Stimulated activated CD8-positive, alpha-beta memory T cell treated with anti-CD3 and anti-CD28 coated beads, Interleukin-15, amount 100 ng/mL, for 4 hours (primary cell): ENCODE measurements at places on chromosomes 13 and 19.

GRCh38 chr19:15631817-15632216 lies 8.9 kb upstream of the CYP4F3 start:
- DNase-seq = no peak

DNA sequence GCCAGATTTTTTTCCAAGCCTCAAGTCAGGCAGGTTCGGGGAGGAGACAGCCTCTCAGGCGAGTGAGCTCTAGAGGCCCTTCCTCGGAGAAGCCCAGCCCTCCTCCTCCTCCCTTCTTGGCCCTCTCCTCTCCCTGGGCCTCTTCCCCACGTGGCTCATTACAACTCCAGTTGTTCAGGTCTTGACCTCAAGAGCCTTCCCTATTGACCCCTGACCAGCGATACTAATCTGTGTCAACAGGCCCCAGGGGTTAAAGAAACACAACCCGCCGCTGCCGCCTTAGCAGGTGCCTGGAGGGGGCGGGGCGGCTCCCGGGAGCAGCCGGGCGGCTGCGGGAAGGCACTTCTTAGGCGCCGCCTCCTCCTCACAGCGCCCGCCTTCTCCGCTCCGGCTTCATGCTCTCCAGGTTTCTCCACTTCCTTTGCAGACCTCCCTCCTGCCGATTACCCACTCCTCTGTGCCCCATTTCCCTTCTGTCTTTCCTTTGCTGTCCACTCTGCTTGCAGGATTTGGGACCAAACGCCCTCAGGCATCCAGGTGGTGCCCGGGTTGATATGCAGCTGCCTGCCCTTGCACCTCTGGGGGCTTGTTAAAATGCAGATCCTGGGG lies 51.0 kb downstream of the LYL1 start:
- DNase-seq = no peak

DNA sequence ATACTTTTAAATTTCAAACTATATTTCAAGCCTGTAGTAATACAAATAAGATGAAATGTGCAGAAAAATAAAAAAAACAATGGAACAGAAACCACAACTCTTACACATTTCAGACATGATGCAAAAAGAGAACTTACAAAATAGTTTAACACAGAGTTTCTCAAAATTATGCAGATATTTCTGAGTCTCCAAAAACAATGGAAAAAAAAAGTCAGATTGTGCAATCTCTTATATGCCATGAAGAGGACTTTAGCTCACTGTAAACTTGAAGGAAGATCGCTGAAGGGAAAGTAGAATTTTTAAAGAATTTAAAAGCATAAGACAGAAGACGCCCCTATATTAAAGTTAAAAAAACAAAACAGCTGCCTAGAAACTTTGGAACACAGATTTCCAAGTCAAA lies 20.4 kb downstream of the ZNF708 start:
- no peak for DNase-seq

DNA sequence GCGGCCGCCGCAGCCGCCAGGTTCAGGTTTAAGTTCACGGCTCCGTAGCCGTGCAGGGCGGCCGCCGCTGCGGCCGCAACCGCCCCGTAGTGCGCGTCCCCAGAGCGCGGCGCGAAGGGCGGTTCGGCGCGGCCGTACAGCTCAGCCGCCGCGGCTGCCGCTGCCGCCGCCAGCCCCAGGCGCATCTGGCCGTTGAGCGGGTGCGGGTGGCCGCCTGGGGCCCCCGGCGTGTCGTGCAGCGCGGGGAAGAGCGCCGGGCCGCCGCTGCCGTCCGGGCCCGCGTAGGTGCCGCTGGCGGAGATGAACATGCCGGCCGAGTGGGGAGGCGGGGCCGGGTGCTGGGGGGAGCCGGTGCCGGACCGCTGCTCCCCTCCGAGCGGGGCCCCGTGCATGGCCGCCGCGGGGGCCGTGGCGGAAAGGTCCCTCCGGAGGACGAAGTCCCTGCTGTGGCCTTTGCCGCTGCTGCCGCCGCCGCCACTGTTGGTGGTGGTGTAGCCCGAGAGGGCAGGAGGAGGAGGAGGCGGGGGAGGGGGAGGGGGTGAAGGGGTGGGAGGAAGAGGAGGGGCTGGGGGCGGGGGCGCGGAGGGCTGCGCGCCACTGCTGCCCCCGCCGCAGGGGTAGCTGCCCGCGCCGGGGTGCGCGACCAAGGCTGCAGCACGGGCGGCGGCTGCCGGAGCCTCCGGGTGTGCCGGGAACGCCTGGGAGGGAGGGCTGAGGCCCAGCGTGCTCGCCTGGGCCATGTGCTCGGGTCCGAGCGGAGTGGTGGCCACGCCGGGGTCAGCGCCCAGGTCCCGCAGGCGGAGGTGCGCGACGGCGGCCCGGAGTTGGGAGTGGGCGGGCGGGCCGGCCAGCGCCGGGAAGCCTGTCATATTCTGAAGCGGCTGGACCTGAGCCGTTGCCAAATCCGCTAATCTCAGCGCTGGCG lies 654 bp downstream of the ZIC5 start:
- no peak for DNase-seq

GRCh38 chr13:75946536-75947284 lies 310.6 kb downstream of the LMO7 start:
- no peak for DNase-seq

DNA sequence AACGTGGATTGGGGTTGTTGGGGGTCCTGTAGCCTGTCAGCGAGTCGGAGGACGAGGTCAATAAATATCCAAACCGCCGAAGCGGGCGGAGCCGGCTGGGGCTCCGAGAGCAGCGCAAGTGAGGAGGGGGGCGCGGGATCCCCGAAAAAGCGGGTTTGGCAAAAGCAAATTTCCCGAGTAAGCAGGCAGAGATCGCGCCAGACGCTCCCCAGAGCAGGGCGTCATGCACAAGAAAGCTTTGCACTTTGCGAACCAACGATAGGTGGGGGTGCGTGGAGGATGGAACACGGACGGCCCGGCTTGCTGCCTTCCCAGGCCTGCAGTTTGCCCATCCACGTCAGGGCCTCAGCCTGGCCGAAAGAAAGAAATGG lies 754 bp upstream of the SIX5 start:
- no peak for DNase-seq
